ENCODE measurements at places on chromosomes 5 and 9.

GRCh38 chr5:129857116-129857515, 47.1 kb upstream of the CHSY3 start:
- no peak for DNase-seq

GRCh38 chr5:85049020-85049419, 664.3 kb upstream of the EDIL3 start:
- peak; percentile 7 for DNase-seq

GRCh38 chr9:109816490-109816889, 36.5 kb downstream of the PALM2AKAP2 start:
- DNase-seq, result peak; percentile 98

GRCh38 chr5:154435226-154435625, 10.6 kb upstream of the SAP30L start:
- DNase-seq, result no peak

DNA sequence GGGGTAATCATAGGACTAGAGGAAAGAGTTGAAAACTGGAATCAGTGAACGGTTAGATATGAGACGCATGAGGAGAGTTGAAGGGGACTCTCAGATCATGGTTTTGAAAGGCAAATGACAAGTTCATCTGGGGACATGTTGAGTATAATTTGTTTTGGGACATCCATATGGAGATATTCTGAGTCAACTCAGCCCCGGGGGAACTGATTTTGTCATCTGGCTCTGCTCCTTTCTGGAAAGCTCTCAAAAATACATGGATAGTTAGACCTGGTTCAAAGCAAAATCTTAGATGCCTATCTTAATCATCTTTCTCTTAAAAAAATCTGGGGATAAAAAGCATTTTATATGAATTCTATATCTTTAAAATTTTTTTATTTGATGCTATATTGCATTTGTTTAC, 161.2 kb downstream of the SNX18 start:
- no peak for DNase-seq

Measured in HS-27A (cell line).